ENCODE measurements at places on chromosomes 13 and 19. TPM values are rescaled to one million over a fixed set of nuclear protein-coding genes. Genes with fewer than 3 reads are reported as not detected.

DNA sequence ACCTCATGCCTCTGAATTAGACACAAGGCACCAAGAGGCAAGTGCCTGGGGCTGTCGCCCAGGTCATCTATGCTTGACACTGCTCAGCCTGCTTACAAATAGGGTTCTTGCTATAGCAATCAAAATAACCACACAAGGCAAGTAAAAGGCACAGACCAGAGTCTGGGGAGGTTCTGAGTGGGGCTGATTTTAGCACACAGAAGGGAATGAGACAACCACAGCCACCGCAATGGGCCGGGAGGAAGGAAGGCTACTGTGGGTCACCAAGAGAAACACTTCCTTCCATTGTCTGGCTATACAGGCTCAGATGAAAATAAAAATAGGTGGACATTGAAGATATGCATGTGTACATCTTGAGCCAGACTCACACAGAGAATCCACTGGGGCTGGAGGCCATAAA is 159.1 kb downstream of the DLEU7 start:
- no peak for DNase-seq

GRCh38 chr13:40287428-40287827 is 379.0 kb downstream of the FOXO1 start:
- no peak for DNase-seq

DNA sequence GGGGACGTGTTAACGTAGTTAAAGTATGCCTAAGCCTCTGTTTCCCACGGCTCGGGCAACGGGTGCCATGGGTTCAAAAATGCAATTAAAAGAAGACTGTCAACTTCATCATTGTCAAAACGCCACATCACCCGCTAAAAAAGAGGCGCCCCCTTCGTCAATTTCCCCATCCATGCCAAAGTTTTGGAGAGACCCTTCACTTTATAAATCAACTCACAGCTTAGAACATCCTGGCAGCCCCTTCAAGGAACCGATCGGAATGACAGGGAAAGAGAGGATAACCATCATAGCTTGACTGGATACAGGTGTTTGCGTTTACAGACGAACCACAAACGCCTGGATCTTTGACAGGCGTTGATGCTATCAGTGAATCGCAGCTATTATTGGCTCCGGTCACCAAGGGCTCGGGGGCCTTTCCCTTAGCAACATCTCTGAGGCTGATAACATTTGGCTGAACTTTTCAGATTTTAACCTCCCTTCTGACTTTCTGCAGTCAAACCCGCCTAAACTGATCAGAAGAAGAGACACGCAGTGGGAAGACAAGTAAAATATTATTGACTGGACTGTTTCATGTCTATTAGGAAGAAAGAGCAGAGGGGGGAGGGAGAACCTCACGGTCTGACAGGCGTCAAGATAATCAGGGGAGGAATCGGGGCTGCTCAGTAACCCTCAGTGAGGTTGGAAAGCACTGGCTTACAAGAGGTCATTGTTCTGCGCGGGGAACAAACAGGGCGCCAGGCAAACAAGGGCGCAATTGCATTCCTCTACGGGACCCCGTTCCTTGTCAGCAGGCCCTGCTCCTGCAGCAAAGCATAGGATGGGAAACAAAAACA is 322.5 kb upstream of the ZNF507 start:
- no peak for DNase-seq

DNA sequence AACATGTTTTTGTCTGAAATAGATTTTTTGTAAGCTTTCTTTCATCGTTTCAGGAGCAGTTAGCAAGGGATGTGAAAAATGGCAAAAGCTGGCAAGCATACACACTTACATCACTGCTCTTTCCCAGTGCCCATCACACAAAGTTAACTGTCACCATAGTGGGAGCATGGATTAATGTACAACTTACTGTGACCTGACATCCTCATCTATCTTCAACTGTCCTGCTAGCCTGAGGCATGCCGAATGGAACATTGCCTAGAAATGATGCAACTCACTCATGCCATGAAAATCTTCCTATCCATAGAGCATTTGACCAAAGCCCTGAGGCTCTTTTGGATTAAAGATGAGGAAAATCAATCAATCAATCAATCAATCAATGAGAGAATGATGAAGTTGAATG is 491.7 kb upstream of the SLC10A2 start:
- DNase-seq: peak; percentile 45

GRCh38 chr13:40682449-40683240 is 16.2 kb upstream of the FOXO1 start:
- peak; percentile 21 for DNase-seq

DNA sequence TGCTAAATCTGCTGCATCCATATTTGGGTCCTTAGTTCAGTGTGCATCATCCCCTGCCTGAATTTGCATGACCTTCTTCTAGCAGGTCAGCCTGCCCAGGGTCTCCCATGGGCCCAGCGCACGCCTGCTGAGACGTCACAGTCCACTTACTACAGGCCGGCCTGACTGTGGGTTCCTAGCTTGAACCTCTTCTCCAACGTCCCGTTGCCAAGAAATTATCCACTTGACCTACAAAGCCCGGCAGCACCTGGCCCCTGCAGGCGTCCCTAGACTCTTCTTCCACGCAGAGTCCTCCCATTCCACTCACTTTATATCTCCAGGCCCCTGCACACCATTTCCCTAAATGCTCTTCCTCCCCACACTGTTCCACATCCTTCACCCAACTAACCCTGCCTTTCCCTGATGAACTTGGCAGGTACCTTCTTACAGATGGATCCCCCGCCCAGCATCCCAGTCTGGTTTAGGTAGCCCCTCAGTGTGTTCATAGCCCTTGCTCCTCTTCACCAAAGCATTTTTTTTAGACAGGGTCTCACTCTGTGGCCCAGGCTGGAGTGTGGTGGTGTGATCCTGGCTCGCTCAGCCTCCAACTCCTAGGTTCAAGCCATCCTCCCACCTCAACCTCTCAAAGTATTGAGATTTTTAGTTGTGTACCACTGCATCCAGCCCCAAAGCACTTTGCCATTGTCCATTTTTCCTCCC is 155.0 kb upstream of the SOX1 start:
- no peak for DNase-seq

GRCh38 chr13:105762096-105762495 is 773.4 kb downstream of the EFNB2 start:
- no peak for DNase-seq

DNA sequence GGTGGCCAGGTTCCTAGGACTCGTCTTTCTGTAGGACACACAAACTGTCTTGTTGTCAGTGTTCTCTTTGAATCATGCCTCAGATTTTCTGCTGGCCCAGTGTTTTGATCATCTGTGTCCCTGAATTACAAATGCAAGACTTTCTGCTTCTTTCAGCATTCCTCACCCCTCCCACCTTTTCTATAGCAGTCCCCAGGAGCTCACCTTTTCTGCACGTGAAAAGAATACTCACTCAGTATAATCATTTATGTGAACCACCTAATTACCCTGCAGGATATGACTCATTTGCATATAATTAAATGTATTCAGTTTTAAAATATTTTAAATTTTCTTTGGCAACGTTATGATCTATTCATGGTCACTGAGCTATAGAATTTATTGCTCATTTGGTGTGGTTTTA is 389.2 kb downstream of the ITGBL1 start:
- no peak for DNase-seq

GRCh38 chr13:51223560-51224270 is 1.5 kb downstream of the FAM124A start:
- no peak for DNase-seq

GRCh38 chr13:97686594-97686993 is 252.6 kb downstream of the RAP2A start:
- DNase-seq: no peak

- no peak for DNase-seq
Observed at GRCh38 chr13:20960663-20961309, 58.2 kb upstream of the XPO4 start.

DNA sequence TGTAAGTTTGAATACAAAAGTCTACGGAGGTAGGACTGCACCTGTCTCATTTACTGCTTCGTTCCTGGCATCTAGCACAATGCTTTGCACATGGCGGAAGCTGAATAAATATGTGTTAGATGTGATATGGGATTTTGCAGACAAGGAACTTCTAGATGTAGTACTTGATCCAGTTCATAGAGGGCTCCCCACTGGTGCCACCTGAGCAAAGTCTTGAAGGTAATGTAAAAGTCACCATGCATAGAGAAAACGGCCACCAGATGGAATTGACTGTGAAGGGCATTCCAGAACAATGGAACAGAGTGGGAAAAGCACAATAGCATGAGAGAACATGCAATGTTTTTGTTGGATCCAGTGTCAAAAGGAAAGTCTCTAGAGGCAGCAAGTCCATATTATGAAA is 209.3 kb downstream of the HS6ST3 start:
- DNase-seq: no peak

- DNase-seq: peak; percentile 83
Observed at GRCh38 chr19:15672580-15673175, at the start of gene CYP4F12. TSS of gene CYP4F12 (plus strand) at chr19:15673087. CDS start at chr19:15673530, 443 bp downstream.

- DNase-seq: no peak
Observed at GRCh38 chr19:55075371-55075998, at the start of gene EPS8L1. TSS of gene EPS8L1 (plus strand) at chr19:55075869. CDS start at chr19:55076445, 576 bp downstream.

- DNase-seq: no peak
Observed at GRCh38 chr13:40680659-40681323, 14.3 kb upstream of the FOXO1 start.

DNA sequence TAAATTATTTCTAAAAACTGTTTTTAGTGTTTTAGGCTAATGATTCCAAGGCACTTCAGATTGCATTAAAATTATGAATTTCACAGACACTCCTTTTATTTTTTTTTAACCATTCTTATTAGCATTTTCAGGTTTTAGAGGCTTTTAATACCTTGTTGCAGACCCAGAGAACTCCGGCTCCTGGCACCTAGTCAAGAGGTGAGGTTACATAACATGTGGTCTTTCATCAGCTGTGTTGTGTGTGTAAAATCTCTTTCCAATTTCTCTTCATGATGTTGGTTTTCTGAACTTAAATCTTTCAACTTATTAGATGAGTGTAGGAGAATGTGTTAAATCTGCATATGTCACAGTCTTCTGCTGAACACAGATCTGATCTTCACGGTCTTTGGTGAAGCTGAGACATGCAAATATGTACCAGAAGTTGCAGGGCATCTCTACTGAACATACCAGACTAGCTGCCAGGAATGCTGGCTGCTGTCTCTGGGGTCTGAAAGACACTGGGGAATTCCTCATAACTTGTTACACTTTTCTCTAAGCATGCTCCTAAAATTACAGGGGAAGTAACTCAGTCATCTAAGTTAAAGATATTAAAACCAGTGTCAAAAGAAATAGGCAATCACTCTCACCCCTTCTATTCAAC is 1165.3 kb downstream of the EFNB2 start:
- no peak for DNase-seq

DNA sequence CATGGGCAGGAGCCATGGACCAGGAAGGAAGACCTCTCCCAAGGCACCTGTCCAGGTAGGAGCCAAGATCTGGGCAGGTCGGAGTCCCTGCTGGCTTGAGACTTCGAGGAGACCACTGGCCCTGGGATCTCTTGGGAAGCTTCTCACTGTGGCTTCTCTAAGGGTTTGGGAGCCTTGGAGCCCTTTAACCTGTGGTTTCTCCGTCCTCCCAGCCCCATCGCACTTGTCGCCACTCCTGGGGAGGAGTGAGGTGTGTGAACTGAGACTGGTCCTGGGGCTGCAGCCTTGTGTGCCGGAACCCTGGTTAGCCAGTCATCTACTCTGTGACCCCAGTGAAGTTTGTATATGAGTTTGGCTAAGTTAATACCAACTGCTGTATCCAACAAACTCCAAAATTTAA is 8.2 kb downstream of the ZNF805 start:
- no peak for DNase-seq

DNA sequence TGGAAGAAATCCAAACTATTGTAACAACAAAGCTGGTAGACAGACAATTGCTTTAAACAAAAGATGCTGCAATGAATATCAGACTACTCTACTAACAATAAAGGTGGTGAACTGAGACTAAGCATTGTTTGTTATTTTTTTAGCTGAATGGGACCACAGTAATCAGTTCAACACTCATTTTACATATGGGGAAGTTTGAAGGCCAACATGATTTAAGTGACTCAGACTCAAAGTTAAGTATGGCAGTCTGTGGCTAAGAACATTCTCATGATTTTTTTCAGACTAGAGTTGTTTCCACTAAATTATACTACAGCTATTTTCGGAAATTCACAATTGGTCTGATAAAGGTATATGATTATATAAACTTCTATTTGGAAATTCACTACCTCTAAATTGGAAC is 10.4 kb downstream of the EXOSC8 start:
- no peak for DNase-seq

GRCh38 chr19:49436381-49437017 is 4.8 kb downstream of the SLC17A7 start:
- no peak for DNase-seq

DNA sequence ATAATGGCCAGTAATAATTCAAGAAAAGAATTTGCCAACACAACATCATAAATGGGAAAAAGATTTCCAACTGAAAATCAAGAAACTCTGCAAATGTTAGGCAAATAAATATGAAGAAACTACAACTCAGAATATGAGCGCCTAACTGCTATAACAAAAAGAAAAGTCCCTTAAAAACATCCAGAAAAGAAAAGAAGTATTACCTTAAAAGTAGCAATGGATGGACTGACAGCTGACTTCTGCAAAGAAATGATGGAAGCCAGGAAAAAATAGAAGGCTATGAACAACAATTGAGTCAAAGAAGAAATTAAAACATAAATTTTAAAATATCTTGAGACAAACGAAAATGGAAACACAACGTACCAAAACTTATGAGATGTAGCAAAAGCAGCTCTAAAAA is 482.3 kb upstream of the ZNF507 start:
- DNase-seq: no peak

- DNase-seq: no peak
Observed at GRCh38 chr19:16678498-16678897, 17.6 kb downstream of the TMEM38A start.

GRCh38 chr19:34960940-34961679 is 2.9 kb downstream of the ZNF792 start:
- DNase-seq: no peak

GRCh38 chr19:40650749-40651305 is 39.6 kb downstream of the NUMBL start:
- no peak for DNase-seq

- peak; percentile 64 for DNase-seq
Observed at GRCh38 chr13:102280366-102280765, 121.5 kb downstream of the FGF14 start.

DNA sequence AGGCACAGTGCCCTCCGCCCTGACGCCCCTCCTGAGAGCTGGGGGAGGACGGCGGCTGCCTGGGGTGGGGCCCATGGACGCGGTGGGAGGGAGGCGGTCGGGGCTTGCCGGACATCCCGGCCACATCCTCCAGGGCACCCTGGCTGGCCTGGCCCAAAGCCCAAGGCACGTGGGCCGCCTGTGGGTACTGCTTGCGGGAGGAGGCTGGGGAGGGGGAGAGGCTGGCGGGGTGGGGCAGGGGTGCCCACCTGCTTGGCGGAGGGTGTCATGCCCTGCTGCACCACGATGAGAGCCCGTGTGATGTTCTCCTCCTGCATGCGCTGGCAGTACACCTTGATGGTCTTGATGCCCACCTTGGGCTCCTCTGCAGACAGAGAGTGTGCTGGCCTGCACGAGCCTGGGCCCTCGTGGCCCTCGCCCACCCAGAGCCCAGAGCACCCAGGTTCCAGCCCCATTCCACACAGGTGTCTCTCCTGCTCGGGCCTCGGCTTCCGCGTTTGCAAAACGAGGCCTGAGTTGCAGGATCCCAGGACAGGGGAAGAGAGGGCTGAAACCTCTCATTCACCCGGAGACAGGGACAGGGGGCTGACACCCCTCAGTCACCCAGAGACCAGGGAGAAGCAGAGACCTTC is 3.5 kb downstream of the POLR2E start:
- no peak for DNase-seq

The DACH1 gene
- total RNA-seq: not detected

The SLC25A41 gene
- not detected for total RNA-seq

The ZNF329 gene
- 18.7 TPM for total RNA-seq

The PTH2 gene
- total RNA-seq: not detected

The SHD gene
- not detected for total RNA-seq

The FLT3 gene
- 0.06 TPM for total RNA-seq

The RNASEH2B gene
- 153 TPM for total RNA-seq

The KIR3DL1 gene
- total RNA-seq: not detected

The CRLF1 gene
- total RNA-seq: 51.0 TPM

All from Caki2 (cell line).